Iris pigment epithelial cell (primary cell): ENCODE measurements at places on chromosomes 5 and 9.

GRCh38 chr5:180373454-180373853 lies 20.3 kb upstream of the GFPT2 start:
- DNase-seq = no peak

DNA sequence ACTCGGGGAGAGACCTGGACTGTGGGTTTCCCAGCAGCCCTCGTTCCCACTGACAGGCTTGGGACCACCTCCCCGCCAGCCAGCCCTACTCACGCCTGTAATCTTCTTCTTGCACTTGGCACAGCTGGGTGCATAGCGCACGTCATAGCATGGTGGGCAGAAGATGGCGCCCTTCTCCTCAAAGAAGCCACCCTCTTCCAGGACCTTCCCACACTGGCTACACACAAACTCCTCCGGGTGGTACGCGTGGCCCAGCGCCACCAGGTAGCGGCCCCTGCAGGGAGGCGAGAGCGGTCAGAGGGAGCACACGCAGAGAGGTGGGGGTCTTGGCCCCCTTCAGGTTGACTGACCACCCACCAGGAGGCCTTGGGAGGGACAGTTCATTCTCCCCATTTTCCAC lies 9.4 kb downstream of the PDLIM7 start:
- DNase-seq = no peak

DNA sequence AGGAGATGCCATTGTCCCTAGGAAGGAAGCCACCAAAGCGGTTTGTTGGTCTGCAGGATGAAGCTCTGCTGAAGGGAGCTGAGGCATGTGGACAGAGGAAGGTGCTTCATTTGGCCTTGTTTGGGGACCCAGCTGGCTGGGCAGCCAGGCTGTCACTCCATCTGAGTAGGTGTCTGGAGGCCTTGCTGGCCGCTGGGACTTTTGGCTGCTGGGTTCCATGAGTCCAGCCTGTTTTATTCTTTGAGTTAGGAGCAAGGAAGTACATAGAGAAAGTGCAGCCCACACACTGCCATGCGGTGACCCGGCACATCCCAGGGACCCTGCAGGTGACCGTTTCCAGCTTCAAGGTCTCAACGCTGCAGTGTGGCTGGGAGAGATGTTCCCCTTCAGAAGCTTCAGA lies 251.2 kb upstream of the IRX4 start:
- no peak for DNase-seq

- DNase-seq = no peak
These were observed 39.9 kb upstream of the SEMA6A start for GRCh38 chr5:116614603-116614920.

DNA sequence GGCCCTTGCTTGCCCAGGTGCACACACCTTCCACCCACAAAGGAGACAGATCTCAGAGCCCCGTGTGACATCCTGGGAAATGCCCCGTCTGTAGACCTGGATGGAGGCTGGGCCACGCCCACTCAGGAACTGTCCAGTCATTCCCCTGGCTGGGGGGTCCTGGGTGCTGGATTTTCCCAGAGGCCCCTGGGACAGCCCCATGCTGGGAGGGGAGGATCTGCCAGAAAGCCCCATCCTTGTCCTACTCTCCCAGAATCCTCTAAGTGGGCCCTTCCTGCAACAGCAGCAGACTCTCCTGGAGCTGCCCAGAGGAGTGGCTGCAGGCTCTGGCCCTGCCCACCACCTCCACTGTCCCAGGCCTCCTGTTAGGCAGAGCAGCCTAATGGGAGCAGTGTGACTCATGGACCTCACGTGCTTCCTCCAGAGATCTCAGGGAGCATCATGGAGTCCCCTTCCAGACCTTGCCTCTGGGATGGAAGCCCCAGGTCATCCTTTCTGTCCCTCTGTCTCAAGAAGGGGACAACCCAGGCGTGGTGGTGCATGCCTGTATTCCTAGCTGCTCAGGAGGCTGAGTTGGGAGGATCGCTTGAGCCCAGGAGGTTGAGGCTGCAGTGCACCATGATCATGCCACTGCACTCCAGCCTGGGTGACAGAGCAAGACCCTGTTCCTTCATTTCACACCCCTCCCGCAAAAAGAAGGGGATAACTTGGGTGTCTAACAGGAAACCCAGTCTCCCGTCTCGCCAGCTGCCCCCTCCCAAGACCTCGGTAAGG lies 51.7 kb downstream of the JADE2 start:
- peak; percentile 74 for DNase-seq

DNA sequence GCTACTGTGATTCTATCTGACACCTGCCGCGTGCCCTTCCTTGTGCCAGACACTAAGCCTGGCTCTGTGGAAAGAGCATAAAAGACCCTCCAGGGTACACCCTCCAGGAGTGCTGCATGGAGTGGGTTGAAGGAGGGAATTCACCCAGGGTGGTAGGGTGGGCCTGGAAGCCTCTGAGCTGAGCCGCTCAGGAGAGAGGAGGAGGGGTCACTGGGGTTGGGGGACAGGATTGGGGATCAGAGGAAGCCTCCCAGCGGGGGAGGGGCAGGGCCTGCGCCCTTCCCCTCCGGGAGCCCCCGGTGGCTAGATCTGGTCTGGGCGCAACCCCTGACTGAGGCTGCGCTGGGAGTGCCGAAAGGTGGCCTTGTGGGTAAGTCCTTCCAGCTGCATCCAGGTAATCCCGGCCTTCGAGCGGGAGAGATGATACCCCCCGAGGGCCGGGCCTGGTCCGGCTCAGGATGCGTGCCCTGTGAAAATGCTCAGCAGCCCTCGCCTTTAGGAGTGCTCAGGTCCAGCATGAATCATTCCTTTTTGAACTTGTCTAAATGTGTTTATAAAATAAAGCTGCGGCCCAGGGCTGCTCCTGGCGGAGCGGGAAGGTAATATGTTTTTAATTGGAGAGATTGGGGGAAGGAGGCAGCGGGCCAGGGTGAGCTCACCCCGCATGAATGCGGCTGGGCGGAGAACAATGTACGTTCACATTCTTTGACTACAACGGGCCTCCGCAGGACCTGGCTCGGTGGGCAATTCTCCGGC lies 118.1 kb upstream of the SMIM23 start:
- DNase-seq = peak; percentile 88

DNA sequence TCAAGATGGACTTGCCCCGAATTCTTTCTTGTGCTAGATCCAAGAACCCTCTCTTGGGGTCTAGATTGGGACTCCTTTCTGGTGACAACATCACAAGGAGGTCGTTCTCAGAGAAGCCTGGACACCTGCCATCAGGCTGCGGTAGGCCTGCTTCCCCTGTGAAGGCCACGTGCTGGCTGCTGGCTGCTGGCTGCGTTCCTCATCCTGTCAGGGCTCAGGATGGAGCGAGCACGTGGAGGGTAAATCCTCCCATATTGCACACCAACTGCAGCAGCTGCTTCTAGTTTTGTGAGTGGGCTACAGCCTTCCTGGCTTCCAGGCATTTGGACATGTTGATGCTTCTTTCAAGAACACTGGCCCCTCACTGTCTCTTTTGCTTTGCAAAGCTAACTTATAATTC lies 95.6 kb downstream of the HSPA4 start:
- DNase-seq = peak; percentile 49

DNA sequence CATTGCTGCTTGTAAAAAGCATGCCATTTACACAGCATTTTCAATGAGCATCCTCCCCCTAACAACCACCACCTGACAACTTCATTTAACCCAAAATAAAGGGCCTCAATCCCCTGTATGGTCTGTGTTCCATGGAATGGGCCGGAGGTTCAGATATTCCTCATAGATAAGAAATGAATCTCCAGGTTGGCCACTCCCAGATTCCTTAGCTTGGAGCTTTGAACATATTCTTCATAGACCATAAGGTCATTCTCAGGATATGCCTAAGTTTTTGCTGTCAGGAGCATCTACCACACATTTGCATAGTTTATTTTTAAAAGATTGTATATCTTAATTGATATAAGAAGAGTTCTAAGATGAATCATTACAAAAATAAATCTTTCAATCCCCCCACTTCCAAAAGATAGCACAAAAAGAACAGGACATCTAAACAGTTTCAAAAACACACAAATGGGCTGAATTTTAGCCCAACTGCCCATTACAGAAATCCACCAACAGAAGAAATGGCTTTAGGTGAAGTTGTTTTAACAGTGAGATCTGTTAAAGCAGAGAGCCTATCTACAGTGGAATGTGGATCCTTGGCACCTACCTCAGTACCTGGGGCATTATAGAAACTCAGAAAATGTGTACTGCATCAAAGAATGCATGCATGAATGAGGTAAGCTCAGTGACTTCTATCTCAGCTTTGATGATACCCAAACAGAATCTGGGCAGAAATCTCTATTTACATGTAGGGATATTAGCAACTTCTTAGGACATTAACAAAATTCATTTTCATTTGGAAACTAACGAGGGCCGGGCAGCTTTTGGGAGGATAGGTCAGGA lies 179.8 kb downstream of the SEC61B start:
- no peak for DNase-seq

GRCh38 chr9:35910613-35911359 lies 1.5 kb downstream of the SPAAR start:
- DNase-seq = peak; percentile 75

DNA sequence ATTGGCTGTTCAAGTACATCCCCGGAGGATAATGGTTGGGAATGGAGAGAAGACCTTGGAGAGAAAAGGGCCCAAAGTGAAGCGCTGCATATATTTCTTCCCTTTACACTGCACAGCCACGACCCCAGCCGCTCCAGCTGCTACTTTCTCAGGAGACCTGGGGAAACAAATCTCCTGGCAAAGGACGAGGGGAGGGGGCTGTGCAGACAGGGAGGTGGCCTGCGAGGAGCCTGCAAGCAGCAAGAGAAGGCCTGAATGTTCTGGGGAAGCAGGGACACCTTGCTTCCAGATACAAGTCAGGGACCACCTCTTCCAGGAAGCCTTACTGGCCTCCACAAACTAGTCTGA lies 739 bp upstream of the PDLIM4 start:
- DNase-seq = no peak

DNA sequence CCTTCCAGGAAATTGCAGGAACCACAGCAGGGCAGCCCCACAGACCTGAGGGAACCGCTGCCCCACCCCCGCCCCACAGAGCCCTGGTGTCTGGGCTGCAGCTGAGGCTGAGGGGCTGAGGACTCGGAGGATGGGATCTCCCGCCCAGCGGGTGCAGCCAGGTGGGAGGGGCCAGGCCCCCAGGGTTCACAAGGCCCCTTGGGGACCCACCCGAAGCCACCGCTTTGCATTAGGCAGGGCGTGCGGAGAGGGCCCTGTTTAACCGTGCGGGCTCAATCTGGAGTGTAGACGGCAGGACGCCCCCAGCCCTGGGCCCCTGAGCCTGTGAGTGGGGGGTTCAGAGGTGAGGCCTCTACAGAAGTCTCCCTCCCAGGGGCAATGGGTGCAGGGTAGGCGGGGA lies 10.8 kb downstream of the NOTCH1 start:
- DNase-seq = no peak

- DNase-seq = no peak
These were observed 3.6 kb upstream of the FAM120AOS start for GRCh38 chr9:93457006-93457405.

- DNase-seq = peak; percentile 92
These were observed 50.8 kb downstream of the KCNN2 start for GRCh38 chr5:114412510-114413171.

DNA sequence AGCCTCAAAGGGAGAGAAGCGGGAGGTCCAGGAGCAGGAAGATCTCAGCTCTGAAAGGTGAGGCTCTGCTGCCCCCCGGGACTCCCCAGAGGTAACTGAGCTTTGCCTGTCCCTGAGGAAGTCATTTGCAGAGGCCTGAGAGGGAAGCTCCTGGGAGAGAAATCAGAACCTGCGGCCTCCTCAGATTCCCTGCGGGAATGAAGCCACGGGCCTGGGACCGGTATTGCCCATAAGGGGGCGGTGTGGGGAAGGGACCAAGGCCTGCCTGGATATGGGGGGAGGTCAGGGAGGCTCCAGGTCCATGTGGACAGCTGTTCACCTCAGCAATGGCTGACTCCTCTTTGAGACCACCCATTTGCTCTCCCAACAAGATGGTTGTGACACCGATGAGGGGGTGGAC lies 1.3 kb downstream of the SPATA31E1 start:
- no peak for DNase-seq

DNA sequence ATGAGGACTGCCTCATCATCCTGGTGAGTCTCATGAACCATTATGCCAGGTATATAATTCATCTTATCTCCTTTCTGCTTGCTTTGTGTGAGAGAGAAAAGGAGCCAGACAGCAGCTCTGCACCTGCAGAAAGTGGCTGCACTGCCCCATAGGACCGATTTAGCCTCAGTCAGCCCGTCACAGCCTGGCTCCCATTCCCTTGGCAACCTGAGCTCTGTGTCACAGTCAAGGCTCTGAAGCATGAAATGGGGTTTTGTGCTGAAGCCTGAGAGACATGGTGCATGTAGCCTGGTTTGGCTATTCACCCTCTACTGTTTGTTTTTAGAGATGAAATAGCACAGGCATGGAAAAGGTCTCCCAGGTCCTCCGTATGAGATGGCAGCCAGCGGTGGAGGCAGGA lies 198.3 kb downstream of the KCTD16 start:
- no peak for DNase-seq

- no peak for DNase-seq
These were observed 564 bp upstream of the AIF1L start for GRCh38 chr9:131095666-131096268.

GRCh38 chr5:40594811-40595210 lies 84.9 kb upstream of the PTGER4 start:
- peak; percentile 52 for DNase-seq

GRCh38 chr5:157747766-157748700 lies 4.5 kb downstream of the LSM11 start:
- DNase-seq = peak; percentile 54

- DNase-seq = no peak
These were observed 214.3 kb upstream of the SEMA6A start for GRCh38 chr5:116788851-116789403.

DNA sequence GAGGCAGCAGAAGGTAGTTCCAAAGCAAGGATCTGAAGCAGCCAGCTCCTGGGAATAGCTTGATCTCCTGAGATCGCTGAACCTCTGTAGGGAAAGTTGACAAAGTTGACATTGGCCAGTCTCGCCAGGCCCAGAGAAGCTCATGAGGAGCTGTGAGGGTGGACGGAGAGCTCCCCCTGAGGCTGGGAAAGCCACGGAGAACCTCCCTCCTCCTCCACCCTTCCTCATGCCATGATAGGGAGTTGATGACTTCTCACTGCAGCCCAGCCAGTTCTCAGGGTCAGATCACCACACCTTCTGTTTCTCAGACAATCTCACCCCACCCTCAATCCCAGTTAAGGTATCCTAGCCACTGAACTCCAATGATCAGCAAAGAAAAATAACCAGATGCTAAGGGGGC lies 30.4 kb upstream of the KCNV2 start:
- DNase-seq = no peak

DNA sequence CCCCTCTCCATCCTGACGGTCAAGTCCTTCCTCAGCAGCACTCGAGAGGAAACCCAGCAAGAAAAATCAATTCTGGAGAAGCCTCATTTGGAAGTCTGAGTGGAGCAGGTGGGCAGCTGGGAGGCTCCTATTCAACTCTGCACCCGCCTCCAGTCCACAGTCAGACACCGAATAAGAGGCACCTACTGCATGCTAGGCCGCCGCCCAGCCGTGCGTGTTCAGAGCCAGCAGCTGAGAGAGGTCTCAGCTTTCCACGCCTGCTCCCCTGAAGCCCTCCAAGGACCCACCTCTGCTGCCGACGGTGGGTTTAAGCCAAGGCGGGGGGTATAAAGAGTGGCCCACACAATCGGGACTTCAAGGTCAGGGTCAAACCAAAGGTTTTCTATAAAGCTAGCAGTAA lies 41.9 kb downstream of the VAV2 start:
- DNase-seq = no peak

GRCh38 chr9:110847671-110848070 lies 179.1 kb downstream of the MUSK start:
- peak; percentile 69 for DNase-seq

GRCh38 chr5:41414598-41414997 lies 95.8 kb downstream of the PLCXD3 start:
- peak; percentile 95 for DNase-seq

- no peak for DNase-seq
These were observed 278.7 kb upstream of the KLF4 start for GRCh38 chr9:107768224-107768623.
